Fibroblast of lung (primary cell): ENCODE measurements at places on chromosomes 13 and 19. TPM values are rescaled to one million over a fixed set of nuclear protein-coding genes. Genes with fewer than 3 reads are reported as not detected.

- DNase-seq = no peak
These were observed 142.3 kb downstream of the KLF12 start for GRCh38 chr13:73991884-73992283.

GRCh38 chr19:56112313-56112709, 8.8 kb downstream of the ZNF787 start:
- DNase-seq = no peak

- peak; percentile 57 for DNase-seq
These were observed 542.5 kb downstream of the GPC6 start for GRCh38 chr13:93769101-93769500.

DNA sequence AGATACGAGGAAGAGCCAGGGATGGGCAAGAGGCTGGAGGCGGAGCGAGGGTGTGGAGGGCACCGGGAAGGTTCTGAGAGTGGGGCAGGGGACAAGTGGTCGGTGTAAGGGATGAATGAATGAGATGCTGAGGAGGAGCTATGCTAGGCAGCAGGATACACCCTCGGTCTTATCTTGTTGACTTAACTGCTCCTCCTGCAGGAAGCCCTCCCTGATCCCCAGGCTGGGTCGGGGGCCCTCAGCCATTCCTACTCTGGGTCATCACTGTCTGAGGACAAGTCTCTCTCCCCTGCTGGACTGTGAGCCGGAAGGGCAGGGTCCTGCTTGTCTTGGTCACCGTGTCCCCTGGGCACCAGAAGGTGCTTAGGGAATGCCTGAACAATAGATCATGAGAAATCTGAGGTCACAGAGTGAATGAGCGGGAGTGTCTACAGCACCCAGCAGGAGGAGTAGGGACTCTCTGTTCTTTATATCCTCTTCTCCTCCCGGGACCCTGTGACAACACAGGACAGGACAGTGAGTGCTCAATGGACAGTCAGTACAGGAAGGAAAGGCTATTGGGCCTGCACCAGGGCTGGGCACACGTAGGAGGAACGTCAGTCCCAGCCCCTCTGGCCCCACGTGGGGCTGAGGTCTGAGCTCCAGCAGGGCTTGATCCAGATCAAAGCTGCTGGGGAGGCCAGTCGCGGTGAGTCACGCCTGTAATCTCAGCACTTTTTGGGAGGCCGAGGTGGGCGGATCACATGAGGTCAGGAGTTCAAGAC, 6.5 kb downstream of the NKPD1 start:
- DNase-seq = peak; percentile 77

GRCh38 chr13:93805736-93806135, 579.1 kb downstream of the GPC6 start:
- no peak for DNase-seq

DNA sequence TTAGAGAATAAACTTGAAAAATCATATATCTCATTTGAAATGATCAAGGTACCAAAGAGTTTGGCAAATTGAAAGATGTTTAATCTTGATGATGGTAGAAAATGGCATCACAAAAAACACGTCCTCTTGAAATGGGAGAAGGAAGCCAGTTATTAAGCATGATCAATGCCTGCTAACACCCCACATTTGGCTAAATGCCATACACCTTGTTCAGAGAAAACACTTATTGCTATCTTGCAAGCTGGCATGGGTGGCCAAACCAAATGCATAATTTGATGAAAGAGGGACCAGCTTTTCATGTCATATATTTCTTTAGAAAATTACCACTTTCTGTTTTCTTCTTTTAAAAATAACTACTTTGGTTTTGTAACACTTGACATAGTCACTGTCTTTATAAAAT, 141.3 kb downstream of the ZAR1L start:
- no peak for DNase-seq

SPIB gene
- under 0.01 TPM in 1 of 2 replicates, not detected in the other for total RNA-seq

NLRP11 gene
- under 0.01 TPM in 2 replicates for total RNA-seq

ZFP14 gene
- total RNA-seq = 6.4 and 8.1 TPM in 2 replicates

CLDN10 gene
- total RNA-seq = not detected in 2 replicates

ELSPBP1 gene
- total RNA-seq = not detected in 2 replicates
